ENCODE measurements at places on chromosomes 2 and 18.

GRCh38 chr2:230696670-230697069, 16.0 kb upstream of the CAB39 start:
- DNase-seq: no peak

DNA sequence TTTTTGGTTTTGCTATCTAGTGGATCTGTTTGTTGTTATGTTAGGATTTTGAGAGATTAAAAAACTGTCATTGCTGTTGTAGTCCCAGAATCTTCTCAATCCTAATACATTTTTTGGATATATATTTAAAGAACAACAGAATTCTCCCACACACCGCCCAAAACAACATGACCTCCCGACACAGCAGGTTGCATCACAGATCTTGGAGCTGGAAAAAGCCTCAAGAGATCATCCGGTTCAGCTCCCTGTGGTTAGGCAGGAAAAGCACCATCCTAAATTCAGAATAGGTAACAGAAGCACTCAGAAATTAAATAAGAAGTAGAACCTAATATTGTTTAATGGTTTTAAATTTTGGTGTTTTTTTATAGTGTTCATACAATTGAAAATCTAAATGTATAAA, 251.4 kb upstream of the STON1 start:
- DNase-seq: no peak

- no peak for DNase-seq
Observed at GRCh38 chr2:204722691-204723090, 177.4 kb downstream of the PARD3B start.

- DNase-seq: no peak
Observed at GRCh38 chr2:124147552-124147951, 122.5 kb downstream of the CNTNAP5 start.

DNA sequence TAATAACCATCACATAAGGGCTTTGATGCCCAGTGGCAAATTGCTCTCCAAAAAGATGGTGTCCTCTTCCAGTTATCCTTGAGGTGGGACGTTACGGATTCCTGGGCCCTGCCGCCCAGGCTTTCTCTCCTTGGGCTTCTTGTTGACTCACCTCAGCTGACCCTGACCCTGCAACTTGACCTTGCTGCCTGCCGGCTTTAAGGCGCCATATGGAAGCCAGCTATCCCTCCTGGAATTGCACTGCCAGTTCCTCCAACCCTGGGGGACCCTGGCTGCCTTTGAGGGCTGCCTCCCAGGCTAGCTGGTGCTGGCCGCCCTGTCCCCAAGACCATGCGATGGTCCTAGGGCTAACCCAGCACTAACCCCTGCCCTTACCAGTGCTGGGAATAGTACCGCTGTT, 28.3 kb upstream of the B3GNT7 start:
- DNase-seq: no peak

DNA sequence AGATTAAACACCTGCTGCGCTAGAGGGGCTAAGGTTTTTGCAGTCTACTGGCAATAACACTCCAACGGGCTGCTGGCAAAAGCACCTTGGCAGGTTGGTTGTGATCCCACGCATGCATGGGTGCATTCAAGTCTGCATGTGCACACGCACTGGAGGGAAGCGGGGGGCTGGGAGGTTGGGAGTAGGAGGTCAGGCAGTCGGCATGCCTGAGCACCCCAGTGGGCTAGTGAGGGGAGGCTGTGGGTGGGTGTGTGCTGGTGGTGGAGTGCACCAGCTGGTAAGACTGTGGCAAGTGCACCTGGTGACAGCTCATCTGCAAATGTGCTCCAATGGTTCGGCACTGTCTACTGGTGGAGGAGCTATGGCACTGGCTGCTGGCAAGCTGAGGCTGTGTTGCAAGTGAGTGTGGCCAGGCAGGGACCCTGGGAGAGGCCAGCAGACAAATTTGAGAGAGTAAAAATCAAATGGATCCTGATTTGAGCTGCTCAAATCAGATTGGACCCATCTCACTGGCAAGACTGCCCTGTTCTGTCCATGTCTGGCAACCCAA, 460.6 kb upstream of the DSEL start:
- DNase-seq: no peak

- no peak for DNase-seq
Observed at GRCh38 chr2:205869439-205869838, 187.1 kb downstream of the NRP2 start.

GRCh38 chr2:216217904-216218260, 108.7 kb downstream of the XRCC5 start:
- no peak for DNase-seq

GRCh38 chr2:207869784-207870778, 100.4 kb upstream of the FZD5 start:
- DNase-seq: no peak

GRCh38 chr2:169676357-169676756, 17.8 kb downstream of the CFAP210 start:
- no peak for DNase-seq

- DNase-seq: no peak
Observed at GRCh38 chr18:26546875-26547645, 1.3 kb downstream of the KCTD1 start.

DNA sequence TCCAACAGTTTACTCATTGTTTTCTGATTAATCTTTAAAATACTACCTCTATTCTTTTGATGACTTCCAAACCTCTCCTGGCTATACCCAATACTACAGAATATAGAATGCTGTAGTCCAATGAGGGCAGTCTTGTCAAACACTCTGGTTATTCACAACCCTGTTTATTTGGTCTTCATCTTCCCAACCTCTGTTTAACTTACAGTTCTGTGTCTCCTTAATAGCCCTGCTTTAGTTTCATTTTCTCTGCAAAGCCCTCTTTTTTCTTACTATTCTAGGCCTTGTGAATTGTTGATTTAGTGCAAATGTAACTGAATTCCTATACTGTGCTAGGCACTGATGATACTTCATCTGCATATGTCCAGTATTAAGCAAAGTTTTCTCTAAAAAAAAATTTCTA, 40.0 kb downstream of the ACVR2A start:
- no peak for DNase-seq

- no peak for DNase-seq
Observed at GRCh38 chr2:191115391-191115790, 35.4 kb downstream of the STAT4 start.

- no peak for DNase-seq
Observed at GRCh38 chr18:9825571-9826073, 60.2 kb upstream of the TXNDC2 start.

DNA sequence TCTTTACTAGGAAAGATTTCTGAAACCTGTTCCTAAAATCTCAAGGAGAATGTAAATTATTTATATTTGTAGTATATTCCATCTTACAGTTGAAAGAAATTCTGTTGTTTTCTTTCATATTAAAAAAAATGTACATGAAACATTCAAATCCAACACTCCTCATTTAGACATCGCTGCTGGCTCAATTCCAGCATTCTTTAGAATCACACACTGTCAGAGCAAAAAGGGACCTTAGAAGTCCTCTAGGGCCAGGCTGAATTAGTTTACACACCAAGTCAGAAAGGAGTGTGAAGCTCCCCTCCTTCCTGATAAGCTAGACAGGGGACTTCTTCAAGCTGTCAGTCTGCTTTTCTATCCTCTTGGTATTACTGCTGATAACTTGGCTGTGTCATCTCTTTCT, 158.6 kb upstream of the LTBP1 start:
- no peak for DNase-seq

DNA sequence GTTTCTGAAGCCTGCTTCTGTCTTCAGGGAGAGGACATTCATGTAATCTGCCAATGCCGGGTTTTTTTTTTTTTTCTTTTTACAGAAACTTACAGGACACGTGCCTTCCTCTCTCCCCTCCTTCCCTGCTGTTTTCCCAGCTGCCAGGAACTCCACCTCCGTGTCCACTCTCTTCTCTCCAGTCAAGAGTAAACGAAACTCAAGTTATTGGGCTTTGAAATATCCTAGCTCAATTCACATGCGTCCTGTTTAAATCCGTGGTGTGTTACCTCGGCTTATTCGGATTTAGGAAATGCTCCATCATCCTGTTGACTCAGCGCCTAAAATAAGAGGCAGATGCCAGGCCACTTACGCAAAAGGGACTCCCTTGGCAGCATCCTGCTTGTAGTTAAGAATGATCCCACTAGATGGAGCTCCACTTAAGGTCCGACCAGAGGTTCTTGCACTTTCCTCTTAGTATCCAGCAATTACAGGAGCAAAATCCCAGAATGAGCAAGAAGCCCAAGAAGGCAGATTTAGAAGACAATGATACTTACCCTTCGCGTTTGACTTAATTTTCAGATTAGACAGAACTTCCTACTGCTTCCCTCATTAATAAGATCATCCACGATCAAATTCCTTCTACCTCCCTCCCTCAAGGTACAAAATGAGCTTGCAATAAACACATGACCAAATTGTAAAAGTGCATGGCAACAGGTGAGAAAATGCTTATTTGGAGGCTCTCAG, 97.2 kb upstream of the ZCCHC2 start:
- DNase-seq: peak; percentile 39

DNA sequence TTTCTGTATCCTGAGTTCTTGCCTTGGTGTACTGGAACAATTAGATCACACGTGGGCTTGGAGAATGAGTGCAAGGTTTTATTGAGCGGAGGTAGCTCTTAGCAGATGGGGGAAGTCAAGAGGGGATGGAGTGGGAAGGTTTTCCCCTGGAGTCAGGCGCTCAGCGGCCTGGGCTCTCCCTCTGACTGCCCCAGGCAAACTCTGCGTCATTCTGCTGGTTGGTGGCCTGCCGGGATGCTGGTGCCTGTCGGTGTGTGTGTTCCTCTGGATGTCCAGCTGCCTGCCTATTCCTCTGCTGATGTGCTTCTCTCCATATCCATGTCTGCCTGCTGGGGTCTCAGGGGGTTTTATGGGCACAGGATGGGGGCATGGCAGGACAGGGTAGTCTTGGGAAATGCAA, 111.0 kb downstream of the TRIB2 start:
- no peak for DNase-seq

Measured in omental fat pad (tissue), 4 donors.